ENCODE measurements at places on chromosomes 3 and 15. TPM values are rescaled to one million over a fixed set of nuclear protein-coding genes. Genes with fewer than 3 reads are reported as not detected.

GRCh38 chr3:7275396-7275795 lies 414.5 kb downstream of the GRM7 start:
- no peaks in the 10 kb centered on the region for H3K27me3 ChIP-seq
- no peak overlapping the region for H3K4me3 ChIP-seq
- H3K4me1 ChIP-seq, result no peaks in the 10 kb centered on the region
- H3K27ac ChIP-seq, result no peak overlapping the region
- no peaks in the 10 kb centered on the region for H3K36me3 ChIP-seq
- no peak for DNase-seq

- peaks cover 21% of the 10 kb centered on the region for H3K36me3 ChIP-seq
- H3K27me3 ChIP-seq, result no peaks in the 10 kb centered on the region
- no peak for DNase-seq
- H3K27ac ChIP-seq, result no peak overlapping the region
Measured at GRCh38 chr3:132690040-132690439, 29.9 kb downstream of the UBA5 start.

GRCh38 chr3:50532062-50532705 lies 28.8 kb upstream of the CACNA2D2 start:
- H3K27ac ChIP-seq, result no peak overlapping the region
- no peak for DNase-seq
- peaks cover 6% of the 10 kb centered on the region for H3K4me1 ChIP-seq
- H3K27me3 ChIP-seq, result no peaks in the 10 kb centered on the region
- H3K4me3 ChIP-seq, result no peak overlapping the region
- no peaks in the 10 kb centered on the region for H3K36me3 ChIP-seq

GRCh38 chr3:122057671-122058070 lies 2.5 kb downstream of the CD86 start:
- no peaks in the 10 kb centered on the region for H3K27me3 ChIP-seq
- H3K27ac ChIP-seq, result no peak overlapping the region
- H3K4me1 ChIP-seq, result no peaks in the 10 kb centered on the region
- no peaks in the 10 kb centered on the region for H3K36me3 ChIP-seq

DNA sequence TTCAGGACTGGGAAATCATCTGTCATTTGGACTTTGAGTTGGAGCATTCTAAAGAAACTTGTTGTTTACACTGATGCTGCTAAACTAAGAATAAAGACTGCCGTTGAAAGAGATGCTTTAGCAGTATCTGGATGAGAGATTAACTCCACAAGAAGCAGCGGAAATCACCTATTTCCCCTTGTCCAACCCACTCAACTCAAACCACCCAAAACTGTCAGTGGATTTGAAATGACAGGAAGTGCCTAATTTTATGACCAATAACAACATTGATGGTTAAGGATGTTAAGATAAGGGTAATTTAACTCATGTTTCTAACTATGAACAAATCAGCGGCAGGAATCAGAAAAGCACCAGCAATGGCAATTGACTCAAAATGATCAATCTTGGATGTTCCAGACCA lies 110.8 kb upstream of the NR2F2 start:
- DNase-seq, result no peak
- H3K4me3 ChIP-seq, result no peak overlapping the region
- H3K36me3 ChIP-seq, result no peaks in the 10 kb centered on the region
- no peak overlapping the region for H3K27ac ChIP-seq
- H3K27me3 ChIP-seq, result no peaks in the 10 kb centered on the region
- peaks cover 1% of the 10 kb centered on the region for H3K4me1 ChIP-seq

DNA sequence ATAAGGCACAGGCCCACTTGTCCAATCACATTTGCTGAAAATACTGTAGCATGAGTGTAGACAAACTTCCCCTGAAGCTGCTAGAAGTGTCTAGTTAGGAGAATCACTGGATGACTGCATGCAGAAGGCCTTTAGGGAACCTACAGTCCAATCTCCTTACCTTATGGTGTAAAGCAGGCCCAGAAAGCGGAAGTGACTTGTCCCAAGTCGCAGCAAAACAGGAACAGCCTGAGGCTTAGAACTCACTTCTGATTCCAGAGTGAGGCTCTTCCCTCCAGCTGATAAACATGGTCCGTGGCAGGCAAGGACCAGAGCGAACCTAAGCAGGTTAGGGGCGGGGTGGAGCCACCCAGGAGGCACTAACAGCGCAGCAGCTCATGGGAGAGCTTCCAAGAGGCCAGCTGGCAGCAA lies 2.5 kb downstream of the GRAMD2A start:
- no peak overlapping the region for H3K4me3 ChIP-seq
- H3K4me1 ChIP-seq, result no peaks in the 10 kb centered on the region
- peaks cover 12% of the 10 kb centered on the region for H3K36me3 ChIP-seq
- H3K27me3 ChIP-seq, result peaks cover 4% of the 10 kb centered on the region
- H3K27ac ChIP-seq, result peak overlapping the region; percentile 59

DNA sequence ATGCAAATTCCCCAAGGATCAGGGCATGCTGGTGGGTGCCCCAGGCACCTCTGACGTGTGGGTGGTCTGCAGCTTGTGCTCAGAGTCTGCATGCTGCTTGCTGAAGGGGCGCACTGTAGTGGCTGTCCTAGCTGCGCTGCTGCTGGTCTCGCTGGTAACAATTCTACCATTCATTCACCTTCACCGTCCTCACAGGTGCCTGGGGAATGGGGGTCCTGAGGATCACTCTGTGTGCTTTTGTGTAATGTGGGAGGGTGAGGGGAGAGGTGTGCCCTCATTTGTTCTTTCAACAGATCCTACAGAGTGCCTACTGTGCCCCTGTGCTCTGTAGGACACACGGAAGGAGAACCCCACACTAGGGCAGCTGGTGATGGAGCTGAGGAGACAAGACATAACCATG lies 2.1 kb upstream of the ITGA11 start:
- no peak overlapping the region for H3K4me3 ChIP-seq
- no peaks in the 10 kb centered on the region for H3K4me1 ChIP-seq
- no peaks in the 10 kb centered on the region for H3K27me3 ChIP-seq
- no peak for DNase-seq

GRCh38 chr3:160829486-160830009 lies 73.5 kb downstream of the PPM1L start:
- no peaks in the 10 kb centered on the region for H3K36me3 ChIP-seq
- no peak for DNase-seq
- H3K27ac ChIP-seq, result no peak overlapping the region
- no peaks in the 10 kb centered on the region for H3K27me3 ChIP-seq
- H3K4me1 ChIP-seq, result peaks cover 6% of the 10 kb centered on the region

GRCh38 chr3:25381083-25381482 lies 47.0 kb upstream of the RARB start:
- H3K27me3 ChIP-seq, result no peaks in the 10 kb centered on the region
- H3K4me1 ChIP-seq, result peaks cover 11% of the 10 kb centered on the region
- H3K4me3 ChIP-seq, result no peak overlapping the region
- no peaks in the 10 kb centered on the region for H3K36me3 ChIP-seq
- DNase-seq, result no peak

DNA sequence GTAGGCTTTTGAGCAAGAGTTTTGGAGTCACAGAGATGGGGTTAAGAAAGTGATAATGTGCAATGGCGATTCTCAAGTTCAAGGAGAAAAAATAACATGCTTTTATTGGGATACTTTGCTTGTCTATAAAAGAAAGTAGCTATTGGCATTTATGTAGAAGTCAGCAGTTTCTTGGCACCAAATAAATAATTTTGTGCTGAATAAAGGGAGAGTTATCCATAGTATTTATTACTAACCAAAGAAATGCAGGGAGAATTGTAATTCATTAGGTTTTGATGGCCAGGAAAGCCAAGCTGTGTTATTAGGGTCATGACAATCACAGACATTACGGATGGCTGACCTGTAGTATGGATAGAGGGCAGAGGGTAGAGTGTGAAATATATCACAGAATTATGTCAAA lies 33.1 kb downstream of the BTD start:
- no peak overlapping the region for H3K4me3 ChIP-seq
- no peak overlapping the region for H3K27ac ChIP-seq
- DNase-seq, result no peak

GRCh38 chr3:141320399-141321108 lies 47.8 kb upstream of the ZBTB38 start:
- no peak for DNase-seq
- no peak overlapping the region for H3K4me3 ChIP-seq
- H3K4me1 ChIP-seq, result no peaks in the 10 kb centered on the region

DNA sequence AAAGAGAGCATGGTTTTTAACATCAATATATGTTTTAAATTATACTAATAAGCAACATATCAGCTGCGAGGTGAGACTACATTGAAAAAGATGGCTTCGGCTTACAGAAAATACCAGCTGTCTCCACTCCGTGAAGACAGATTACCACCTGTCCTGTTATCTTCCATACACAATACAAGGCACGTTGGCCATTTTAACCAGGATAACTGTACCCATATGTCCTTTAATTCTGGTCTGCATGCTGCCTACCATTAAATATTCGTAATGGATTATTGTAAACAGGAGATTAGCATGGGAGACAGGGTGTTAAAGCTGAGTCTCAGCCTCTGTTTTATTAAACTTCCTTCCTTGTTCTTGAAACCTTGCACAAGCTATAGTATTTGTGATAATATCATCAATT lies 855.5 kb downstream of the ROBO1 start:
- no peaks in the 10 kb centered on the region for H3K36me3 ChIP-seq
- no peak overlapping the region for H3K27ac ChIP-seq
- no peak for DNase-seq
- no peak overlapping the region for H3K4me3 ChIP-seq
- H3K27me3 ChIP-seq, result no peaks in the 10 kb centered on the region

GRCh38 chr3:149374391-149374790 lies 3.1 kb downstream of the TM4SF1 start:
- H3K4me3 ChIP-seq, result no peak overlapping the region
- H3K4me1 ChIP-seq, result peaks cover 18% of the 10 kb centered on the region
- no peak for DNase-seq
- no peaks in the 10 kb centered on the region for H3K27me3 ChIP-seq
- H3K27ac ChIP-seq, result no peak overlapping the region

DNA sequence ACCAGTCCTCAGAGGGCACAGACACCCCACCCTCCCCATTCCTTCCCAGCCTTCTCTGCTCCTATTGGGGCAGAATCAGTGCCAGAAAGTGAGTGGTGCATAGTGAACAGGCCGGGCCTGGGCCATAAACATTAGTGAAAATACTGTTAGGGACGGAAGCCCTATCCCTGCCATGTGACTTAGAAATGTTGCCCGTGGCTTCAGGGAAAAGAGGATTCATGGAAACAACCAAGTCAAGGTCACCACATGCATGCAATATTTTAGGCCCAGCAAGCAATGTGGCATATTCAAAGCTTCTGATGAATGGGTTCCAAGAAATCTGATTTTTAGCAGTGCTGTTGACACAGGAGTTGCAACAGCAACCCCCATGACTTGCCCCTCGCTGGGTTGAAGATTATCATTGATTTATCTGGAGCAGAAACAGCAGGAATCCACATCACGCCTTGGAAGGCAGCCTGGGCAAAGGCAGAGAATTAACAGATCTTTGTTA lies 52.3 kb downstream of the CCNL1 start:
- peak overlapping the region; percentile 75 for H3K27ac ChIP-seq
- no peaks in the 10 kb centered on the region for H3K36me3 ChIP-seq
- no peak for DNase-seq
- H3K27me3 ChIP-seq, result no peaks in the 10 kb centered on the region
- no peak overlapping the region for H3K4me3 ChIP-seq

DNA sequence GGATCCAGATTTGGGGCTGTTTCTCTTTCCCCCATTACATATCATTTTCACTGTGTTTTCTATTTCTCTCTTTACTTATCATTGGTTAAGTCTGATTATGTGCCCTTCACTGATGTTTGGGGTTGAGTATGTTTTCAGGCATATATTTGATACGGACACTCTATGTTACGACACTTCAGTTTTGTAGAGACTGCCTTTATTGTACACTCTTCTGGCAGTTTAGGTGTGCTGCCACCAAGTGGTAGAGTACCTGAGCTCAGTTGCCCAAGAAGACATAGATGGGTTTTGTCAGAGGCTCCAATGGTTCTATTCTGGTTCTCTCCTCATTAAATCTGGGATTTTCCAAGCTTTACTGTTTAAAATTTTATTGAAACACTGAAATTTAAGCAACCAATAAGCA lies 255.0 kb upstream of the ROPN1 start:
- no peaks in the 10 kb centered on the region for H3K27me3 ChIP-seq
- no peaks in the 10 kb centered on the region for H3K4me1 ChIP-seq
- no peak for DNase-seq
- H3K4me3 ChIP-seq, result no peak overlapping the region
- no peak overlapping the region for H3K27ac ChIP-seq

GRCh38 chr3:12966847-12967605 lies 106.2 kb downstream of the IQSEC1 start:
- H3K4me3 ChIP-seq, result peak overlapping the region; percentile 73
- H3K27ac ChIP-seq, result peak overlapping the region; percentile 86
- DNase-seq, result peak; percentile 34
- H3K36me3 ChIP-seq, result no peaks in the 10 kb centered on the region
- peaks cover 33% of the 10 kb centered on the region for H3K4me1 ChIP-seq
- H3K27me3 ChIP-seq, result no peaks in the 10 kb centered on the region

GRCh38 chr3:154972951-154973350 lies 107.2 kb upstream of the MME start:
- no peak overlapping the region for H3K4me3 ChIP-seq
- no peaks in the 10 kb centered on the region for H3K36me3 ChIP-seq
- no peak for DNase-seq

The ULK3 gene
- 20.6 TPM for total RNA-seq

The KLHL40 gene
- total RNA-seq, result not detected

The ARPP21 gene
- total RNA-seq, result 0.71 TPM

The TM6SF1 gene
- 4.3 TPM for total RNA-seq

The ETV5 gene
- total RNA-seq, result 32.5 TPM

The TEX264 gene
- total RNA-seq, result 51.2 TPM

The GOLIM4 gene
- 40.6 TPM for total RNA-seq

The CHST13 gene
- 2.7 TPM for total RNA-seq

The LRRC34 gene
- total RNA-seq, result 9.1 TPM
